ENCODE measurements at places on chromosomes 16 and 17. TPM values are rescaled to one million over a fixed set of nuclear protein-coding genes. Genes with fewer than 3 reads are reported as not detected.

GRCh38 chr17:40485851-40486521 lies 15.4 kb downstream of the TNS4 start:
- DNase-seq: peak; percentile 98

DNA sequence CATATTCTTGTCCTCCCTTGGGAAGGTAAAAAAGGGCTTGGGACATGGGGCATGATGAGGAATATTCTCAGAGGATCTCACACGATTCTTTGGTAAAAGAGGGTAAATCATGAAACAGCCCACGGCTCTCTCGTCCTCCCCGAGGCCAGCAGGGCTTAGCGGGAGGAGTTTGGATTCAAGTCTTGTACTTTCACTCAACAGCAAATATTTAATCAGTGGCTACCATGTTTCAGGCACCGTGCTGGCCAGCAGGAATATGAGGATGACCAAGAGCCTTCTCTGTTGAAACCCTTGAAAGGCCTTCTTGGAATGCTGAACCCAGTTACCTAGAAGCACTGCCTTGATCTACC lies 8.8 kb downstream of the MAP3K14 start:
- DNase-seq: no peak

GRCh38 chr17:10119203-10120108 lies 79.0 kb downstream of the GAS7 start:
- no peak for DNase-seq

The EVI2B gene
- 1.6 TPM for total RNA-seq

The KRT31 gene
- total RNA-seq: not detected

GRCh38 chr17:19248928-19249574 lies 11.9 kb downstream of the EPN2 start:
- DNase-seq: peak; percentile 89

The TRPV3 gene
- total RNA-seq: 0.22 TPM

DNA sequence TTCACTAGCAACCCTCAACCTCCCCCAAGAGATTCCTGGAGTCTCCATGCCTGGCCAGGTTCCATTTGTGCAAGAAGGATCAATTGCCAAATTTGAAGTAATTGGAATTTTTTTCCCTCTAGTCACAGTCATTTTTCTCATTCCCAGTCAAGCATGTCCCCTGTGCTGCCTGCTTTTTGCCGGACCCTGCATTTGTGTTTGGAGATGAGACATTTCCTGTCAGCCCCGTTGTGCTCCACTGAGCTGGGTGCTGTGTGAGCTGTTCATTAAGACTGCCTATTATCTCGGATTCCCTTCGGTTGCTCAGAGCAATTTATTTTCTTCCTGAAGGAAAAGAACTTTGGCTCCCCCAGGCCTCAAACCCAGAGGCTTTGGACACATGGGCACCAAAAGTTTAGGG lies 201.0 kb upstream of the NLRP1 start:
- DNase-seq: peak; percentile 71

GRCh38 chr17:19003543-19004420 lies 782 bp downstream of the FAM83G start:
- DNase-seq: peak; percentile 5

DNA sequence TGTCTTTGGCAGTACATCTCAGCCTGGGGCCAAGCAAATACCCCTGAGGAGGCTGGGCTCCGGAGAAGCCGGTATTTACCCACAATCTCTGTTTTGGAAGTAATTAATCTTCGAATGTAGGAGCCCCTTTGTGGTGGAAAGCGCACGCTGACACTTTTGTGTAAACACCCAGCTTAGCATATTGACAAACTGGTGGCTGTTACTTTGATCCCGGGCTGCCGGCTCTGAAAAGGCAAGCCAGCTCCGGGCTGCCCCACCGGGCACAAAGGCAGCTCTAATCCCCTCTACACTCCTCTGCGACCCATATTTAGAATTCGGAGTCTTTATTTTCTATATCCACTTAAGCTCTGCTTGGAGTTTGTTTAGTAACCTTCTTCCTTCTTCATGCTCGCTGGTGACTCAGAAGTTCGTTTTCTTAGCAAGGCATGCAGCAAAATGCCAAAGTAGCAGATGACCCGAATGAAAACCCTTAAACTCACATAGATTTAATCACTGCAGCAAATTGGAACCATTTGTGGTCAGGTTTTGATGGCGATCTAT lies 144.0 kb upstream of the IRX3 start:
- peak; percentile 87 for DNase-seq

The STAT5B gene
- total RNA-seq: 20.8 TPM

DNA sequence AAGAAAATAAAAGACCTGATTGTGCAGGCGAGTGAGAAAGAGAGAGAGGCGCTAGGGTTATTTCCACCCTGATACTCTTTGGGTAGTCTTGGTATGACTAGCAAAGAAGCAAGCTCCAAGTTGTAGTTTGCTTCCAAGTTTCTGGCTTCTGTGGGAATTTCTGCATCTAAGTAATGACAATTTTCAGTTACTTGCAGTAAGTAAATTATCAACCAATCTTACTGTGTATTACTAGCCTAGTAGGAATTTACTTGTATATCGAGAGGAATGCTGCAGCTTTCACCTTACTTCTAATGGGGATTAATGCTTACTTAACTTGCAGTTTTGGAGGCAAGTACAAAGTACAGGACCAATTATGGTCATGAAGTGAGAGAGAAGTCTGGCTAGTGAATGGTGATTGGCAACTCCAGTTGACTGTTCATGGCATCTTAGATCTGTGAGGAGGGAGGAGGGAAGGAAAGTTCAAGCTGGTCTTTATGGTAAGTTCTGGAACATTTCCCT lies 31.9 kb downstream of the TENT4B start:
- peak; percentile 77 for DNase-seq

The KCTD19 gene
- total RNA-seq: not detected

DNA sequence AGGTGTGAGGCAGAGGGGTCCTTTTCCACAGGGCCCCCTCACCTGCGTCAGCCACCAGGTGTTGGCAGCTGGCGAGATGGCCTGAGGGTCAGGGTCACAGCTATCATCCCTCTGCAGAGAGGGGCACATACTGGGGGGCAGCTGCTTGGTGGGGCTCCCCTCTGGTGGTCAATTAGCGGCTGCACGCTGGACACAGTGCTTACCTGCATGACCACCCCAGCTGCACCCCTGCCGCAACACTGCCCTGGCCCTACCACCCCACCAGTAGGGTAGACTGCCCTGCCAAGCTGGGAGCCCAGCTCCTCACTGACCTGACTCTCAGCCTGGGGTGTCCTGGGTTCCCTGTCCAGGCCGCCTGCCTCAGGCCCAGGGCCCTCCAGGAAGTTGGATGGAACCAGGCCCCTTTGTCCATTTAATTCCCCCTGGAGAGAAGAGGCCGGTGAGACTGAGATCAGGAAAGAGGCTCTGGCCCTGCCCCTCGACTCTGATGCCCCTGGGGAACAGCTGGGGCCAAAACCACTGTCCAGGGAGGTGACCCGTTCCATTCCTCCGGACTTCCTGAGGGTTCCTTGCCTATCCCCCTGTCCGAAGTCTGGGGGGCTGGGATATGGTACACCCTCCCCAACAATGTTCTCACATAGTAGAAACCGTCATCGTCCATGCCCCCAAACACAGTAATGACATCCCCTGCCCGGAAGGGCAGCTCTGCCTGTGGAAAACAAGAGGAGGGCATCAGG lies 23.7 kb downstream of the TSPOAP1 start:
- DNase-seq: no peak

DNA sequence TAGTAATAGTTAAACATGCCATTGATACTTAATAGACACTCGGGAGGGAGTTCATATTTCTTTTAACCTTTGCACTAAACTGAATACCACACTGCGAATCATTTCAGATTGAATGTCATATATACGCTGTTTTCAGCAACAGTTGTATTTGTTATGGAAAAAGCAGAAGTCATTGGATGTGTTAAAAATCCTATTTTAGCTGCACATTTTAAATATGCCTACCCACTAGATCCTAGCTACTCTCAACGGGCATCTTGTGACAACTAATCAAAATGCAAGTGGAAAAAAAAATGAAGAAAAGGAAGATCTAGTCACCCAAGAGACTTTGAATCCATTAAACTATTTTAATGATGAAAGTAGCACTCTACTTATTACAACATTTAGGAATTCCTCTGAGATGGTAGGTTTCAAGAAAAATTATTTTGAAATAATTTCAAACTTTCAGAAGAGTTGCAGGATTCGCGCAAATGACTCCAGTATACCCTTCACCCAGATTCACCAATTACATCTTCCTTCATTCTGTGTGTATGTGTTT lies 51.4 kb upstream of the MNT start:
- no peak for DNase-seq

DNA sequence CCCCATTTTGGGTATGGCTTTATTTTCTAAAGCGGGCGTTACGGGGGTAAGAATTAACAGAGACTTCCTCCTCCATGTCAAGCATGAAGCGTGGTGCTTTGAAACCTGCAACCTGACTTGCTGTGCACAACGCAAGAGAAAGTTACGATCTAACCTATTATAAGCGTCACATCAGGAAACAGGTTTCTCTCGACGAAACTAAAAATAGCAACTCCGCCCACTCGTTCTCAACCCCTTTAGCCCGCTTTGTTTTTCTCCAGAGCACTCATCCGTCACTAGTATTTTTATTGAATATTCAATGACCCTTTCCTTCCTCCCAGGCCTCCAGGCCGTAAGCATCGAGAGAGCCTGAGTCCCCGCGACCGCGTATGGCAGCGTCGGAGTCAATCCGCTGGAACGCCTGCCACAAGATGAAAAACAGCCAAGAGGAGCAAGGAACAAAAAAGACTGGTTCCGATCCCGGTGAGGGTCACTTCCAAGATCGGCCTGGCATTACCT lies 555 bp downstream of the NUP88 start:
- DNase-seq: peak; percentile 22

The C17orf78 gene
- not detected for total RNA-seq

DNA sequence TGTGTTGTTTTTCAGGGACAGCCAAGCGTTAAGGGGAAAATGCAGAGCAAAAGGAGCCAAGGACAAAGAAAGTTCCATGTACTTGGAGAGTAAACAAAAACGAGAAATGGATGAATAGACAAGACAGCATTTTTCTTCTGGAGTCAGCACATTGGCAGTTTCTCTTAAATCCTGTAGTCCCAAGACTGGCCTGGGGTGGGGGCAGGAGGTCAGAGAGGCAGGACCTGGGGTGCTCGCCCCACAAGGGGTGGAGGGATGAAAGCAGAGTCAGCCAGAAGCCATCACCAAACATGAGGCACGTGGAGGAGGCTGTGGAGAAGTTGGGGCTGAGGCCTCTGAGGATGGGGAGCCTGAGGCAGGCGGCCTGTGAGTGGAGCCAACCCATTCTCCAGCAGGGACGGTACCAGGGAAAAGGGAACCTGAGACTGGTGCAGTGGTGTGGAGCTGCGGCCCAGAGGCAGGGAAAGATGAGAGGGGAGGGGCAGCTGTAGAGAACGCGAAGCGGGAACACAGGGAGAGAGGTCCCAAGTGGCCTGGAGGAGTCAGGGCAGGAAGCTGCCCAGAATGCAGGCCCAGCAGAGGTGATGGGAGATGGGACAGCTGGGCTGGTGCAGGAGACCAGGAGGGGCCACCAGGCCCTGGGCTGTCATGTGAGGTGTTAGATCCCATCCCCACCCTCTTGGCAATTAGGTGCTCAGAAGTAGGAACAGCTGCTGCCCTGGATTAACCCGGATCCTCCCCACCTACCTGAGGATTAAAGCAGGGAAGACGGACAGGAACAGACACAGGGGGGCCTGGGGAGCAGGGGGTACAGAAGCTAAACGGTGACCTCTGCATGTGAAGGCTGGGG lies 3.3 kb downstream of the TLCD3B start:
- DNase-seq: no peak

The TSPAN10 gene
- total RNA-seq: 17.5 TPM

GRCh38 chr17:82959242-82959930 lies 119.6 kb upstream of the ZNF750 start:
- no peak for DNase-seq

The TVP23B gene
- 67.8 TPM for total RNA-seq

The PRR35 gene
- total RNA-seq: not detected
